Left renal pelvis (tissue), 4 donors: ENCODE measurements at places on chromosomes 1 and 21.

DNA sequence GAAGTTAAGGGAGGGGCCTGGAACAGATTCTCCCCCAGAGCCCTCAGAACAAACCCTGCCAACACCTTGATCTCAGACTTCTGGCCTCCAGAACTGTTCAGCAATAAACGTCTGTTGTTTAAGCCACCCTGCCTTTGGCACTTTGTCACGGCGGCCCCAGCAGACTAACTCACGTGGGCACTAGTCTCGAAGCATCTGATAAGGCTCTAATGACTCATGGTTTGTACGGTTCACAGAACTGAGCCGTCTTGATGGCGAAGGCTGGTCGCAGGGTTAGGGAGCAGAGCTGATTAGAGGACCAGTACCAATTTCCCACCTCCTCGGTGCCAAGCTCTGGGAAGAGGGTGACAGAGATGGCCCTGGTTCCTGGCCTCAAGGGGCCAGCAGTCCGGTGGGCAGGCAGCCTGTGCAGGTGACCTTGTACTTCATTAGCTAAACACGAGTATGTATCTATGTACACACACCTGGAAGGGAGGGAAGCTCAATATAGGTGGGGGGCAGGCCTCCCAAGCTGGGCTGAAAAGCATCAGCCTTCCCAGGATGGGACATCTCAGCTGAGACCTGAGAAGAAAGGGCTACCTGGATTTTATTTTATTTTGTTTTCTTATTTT lies 112.8 kb downstream of the MRPS6 start:
- DNase-seq: no peak

- no peak for DNase-seq
Observed at GRCh38 chr1:210516092-210516656, 187.5 kb downstream of the HHAT start.

DNA sequence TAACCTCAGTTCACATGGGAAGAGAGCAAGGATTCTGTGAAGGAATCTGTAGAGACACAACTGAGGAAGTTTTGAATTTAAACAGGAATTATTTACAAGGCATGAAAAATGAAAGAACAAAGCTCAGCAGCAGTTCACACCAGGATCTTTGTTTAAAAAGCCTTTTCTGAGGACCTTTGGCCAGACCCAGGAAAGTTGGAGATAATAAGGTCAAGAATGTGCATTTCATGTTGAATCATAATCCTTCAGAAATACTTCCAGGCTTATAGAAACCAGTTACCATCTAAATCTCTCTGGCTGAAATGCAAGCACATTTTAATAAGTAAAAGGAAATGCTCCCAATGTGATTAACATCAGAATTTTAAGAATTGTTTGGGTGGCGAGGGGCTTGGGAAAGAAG lies 2.7 kb downstream of the CLIC6 start:
- no peak for DNase-seq

GRCh38 chr1:5995871-5996630 lies 3.8 kb upstream of the NPHP4 start:
- DNase-seq: no peak

DNA sequence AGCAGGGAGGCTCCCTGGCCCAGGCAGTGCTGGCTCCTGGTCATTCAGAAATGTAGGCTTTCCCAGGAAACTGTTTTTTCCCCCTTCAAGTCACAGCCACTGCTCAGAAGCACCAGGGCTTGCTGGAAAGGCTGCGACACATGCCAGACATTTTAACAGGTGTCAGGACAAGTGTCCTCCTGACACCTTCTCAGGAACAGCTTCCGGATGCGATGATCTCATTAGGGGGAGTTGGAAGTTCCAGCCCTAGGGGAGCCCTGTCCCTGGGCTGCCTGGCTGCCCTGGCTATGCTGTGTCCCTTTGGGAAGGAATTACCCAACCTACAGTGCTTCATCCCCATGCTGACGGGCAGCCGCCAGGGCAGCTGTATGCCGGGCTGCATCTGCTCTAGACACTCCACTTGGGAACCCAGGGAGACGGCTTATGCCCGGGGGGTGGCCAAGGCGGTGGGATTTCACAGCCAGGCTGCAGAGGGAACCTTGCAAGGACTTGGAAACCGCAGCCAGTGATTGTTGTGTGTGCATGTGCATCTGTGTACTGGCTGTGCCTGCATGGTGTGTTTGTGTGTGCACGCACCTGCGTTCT lies 41.8 kb downstream of the AJAP1 start:
- DNase-seq: no peak

DNA sequence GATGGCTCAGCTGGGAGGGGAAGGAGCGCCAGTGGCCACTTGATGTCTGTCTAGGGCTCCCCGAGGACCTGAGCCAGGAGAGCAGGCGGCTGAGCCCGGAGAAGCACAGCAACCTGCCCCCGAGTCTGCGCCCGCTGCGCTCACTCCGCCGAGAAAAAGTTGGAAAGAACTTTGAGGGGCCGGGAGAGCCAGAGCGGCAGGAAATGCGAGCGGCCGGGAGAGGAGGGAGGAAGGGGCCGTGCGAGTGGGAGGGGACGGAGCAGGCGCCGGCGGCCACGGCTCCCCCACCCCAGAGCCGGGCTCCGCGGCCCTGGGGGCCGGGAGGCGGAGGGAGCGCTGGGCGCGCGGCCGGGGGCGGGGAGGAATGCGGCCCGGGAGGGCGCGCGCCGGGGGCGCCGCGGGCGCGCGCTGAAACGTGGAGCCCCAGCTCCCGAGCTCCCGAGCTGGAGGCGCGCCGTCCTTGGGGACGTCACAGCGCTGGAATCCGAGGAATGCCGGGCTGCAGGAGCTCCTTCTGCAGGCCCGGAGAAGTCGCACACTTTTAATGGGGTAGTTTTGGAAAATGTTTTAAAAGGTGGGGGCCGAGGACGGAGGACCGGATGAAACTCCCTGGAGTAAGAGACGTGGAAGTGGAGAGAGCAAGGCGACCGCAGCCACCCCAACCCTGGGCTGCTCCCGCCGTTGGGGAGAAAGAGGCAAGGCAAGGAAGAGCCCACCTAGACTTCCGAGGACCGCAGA lies at the start of gene PTPN14:
Gene PTPN14, minus strand, starts transcription at position 167 of the 738 bp plus-strand sequence. CDS start 86,799 bp downstream, outside the sequence.
- DNase-seq: peak; percentile 94

DNA sequence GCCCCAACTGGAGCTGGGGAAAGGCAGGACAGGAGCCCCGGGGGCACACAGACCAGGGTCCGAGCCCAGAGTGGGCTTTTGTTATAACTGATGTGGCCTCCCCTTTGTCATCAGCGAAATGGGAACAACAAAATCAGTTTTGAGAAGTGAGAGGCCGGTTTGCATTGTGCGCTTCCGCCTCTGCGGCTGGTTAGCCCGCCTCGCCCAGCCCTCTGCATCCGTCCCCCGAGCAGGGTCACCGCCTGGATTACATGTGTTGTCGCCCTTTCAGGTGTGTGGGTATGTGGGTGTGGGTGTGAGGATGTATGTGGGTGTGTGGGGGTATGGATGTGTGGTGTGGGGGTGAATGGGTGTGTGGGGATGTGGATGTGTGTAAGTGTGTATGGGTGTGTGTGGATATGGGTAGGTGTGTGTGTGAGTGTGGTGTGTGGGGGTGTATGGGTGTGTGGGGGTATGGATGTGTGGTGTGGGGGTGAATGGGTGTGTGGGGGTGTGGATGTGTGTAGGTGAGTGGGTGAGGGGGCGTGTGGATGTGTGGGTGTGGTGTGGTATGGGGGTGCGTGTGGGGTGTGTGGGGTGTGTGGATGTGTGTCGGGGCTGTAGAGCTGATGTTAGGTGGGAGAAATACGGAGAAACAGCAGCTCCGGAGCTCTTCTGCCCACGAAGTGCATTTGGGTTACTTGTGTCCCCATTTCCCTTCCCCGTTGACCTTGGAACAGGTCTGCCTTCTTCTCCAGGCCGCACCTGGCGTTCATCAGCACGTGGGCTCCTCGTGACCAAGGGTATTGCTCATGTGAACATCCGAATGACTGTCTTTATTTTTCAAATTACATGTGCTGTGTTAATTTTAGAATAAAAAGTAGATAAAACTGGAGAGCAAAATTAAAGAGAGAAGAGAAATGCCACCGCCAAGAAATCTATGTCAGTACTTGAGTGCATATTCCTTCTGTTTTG lies 67.6 kb downstream of the FHAD1 start:
- DNase-seq: no peak

- no peak for DNase-seq
Observed at GRCh38 chr1:1616045-1616790, 918 bp downstream of the MIB2 start.

DNA sequence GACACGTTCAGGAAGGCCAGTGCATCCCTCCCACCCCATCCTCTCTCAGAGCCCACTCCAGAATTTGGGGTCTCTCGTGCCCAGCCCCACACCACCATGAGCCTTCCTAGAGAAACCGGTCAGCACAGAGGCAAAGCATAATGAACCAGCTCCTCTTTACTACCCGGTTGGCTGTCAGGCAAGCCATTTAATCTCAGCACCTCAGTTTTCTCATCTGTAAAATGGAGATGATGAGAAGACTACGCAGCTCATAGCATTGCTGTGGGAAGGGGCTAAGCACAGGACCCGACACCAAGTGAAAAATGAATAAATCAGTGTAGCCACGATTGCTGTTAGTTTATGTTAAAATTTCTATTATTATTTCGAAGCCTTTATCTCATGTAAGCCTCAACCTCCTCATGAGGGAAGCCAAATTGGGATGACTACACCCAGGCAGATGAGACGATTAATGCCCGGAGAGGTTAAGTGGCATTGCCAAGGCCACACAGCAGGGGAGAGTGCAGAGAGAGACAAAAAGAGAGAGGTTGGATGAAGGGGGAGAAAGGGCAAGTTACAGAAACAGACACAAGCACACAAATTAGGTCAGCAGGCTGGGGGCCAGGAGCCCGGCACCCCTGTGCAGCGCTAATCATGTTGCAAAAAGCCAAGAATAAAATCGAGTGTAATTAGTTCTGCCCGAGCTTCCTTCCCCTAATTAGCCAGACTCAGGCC lies 25.7 kb downstream of the SDC3 start:
- DNase-seq: no peak

DNA sequence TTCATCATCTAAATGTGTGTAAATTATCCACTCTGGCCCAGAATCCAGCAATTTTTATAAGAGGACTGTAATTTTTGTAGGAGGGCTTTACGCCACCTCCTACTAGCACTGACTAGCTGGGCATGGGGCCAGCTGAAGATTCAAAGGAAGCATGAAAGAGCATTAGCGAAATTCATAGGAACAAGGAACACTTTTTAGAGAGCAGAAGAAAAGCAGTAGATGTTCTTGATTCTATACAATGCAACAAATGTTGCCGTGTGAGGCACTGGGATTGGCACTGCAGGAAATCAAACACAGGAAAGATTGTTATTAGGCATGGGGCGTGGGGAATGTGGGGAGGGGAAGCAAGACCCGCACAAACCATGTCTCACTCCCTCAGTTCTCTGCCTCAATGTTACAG lies 58.4 kb upstream of the PARP1 start:
- no peak for DNase-seq

- no peak for DNase-seq
Observed at GRCh38 chr1:220885971-220886370, 6.7 kb downstream of the HLX start.

DNA sequence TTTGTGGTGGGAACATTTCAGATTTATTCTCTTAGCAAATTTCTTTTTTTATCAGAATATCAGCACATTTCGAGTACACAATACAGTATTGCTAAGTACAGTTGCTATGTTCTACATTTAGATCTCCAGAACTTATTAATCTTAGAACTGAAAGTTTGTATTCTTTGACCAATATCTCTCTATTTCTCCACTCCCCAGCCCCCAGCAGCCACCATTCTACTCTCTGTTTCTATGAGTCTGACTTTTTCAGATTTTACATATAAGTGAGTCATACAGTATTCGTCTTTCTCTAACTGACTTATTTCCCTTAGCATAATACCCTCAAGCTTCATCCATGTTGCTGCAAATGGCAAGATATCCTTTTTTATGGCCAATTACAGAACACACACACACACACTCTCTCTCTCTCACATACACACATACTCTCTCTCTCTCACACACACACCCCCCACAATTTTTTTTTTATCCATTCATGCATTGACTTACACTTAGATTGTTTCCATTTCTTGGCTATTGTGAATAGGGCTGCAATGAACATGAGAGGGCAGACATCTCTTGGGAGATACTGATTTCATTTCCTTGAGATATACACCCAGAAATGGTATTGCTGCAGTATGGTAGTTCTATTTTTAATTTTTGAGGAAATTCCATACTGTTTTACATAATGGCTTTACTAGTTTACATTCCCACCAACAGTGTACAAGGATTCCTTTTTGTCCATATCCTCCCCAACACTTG lies 15.7 kb downstream of the RPTN start:
- DNase-seq: no peak

GRCh38 chr1:36352910-36353878 lies 29.7 kb upstream of the EVA1B start:
- no peak for DNase-seq

DNA sequence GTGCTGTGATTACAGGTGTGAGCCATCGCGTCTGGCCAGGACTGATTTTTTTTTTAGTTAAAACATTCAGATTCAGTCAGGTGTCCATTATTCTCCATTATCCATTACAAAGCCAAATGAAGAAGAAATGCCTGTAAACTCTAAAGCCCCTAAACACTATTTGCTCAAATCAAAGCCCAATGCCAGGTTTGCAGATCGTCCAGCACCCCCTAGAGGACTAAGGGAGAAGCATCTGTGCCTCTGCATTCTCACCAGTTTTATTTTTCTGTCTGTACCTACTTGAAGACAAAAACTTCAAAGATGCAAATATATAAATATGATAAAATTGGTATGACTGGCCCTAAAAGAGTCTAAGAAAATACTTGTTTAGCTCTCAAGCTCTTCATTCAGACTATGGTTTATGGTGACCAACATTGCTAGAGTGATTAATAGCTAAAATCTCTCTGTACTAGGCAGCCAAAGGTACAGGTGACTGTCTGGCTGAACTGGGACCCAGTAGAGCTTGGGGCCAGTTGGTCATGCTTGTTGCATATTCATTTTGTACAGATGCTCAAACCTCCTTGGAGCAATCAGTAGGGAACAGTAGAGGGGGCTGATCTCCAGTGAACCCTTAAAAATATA lies 138.4 kb downstream of the SYT2 start:
- DNase-seq: no peak

DNA sequence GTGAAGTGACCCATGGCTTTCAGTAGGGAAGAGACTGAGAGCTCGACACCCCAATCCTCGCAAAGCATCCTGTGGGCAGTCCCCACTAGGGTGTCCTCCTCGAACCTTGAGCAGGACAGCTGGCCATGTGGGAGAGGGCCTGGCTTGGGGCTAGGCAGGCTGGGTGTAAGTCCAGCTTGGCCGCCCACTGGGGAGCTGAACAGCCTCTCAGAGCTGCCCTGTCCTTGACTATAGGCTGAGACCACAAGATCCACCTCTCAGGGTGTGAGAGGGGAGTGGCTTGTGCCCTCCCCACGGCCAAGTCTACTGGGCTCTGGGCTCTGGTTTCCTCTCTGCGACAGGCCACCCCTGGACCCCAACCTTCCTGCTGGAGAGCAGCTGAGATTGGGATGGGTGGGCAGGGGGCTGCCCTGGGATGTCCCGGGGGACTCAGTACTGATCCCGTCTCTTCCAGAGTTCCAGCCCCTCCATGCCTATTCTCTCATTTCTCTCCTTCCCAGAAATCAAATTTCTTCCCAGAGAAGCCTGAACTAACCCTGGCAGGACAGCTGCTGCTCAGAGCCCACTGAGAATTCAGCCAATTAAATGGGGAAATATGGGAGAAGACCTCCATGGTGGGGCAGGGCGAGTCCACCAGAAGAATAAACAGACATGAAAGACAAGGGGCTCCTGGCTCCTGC lies 282.9 kb downstream of the PTPRU start:
- DNase-seq: no peak

GRCh38 chr1:8465692-8466091 lies 147.8 kb downstream of the SLC45A1 start:
- no peak for DNase-seq
